IPS DF 6.9 (cell line): ENCODE measurements at places on chromosomes 5 and 9.

- DNase-seq, result no peak
Measured at GRCh38 chr5:81355291-81356251, 38.4 kb downstream of the ACOT12 start.

DNA sequence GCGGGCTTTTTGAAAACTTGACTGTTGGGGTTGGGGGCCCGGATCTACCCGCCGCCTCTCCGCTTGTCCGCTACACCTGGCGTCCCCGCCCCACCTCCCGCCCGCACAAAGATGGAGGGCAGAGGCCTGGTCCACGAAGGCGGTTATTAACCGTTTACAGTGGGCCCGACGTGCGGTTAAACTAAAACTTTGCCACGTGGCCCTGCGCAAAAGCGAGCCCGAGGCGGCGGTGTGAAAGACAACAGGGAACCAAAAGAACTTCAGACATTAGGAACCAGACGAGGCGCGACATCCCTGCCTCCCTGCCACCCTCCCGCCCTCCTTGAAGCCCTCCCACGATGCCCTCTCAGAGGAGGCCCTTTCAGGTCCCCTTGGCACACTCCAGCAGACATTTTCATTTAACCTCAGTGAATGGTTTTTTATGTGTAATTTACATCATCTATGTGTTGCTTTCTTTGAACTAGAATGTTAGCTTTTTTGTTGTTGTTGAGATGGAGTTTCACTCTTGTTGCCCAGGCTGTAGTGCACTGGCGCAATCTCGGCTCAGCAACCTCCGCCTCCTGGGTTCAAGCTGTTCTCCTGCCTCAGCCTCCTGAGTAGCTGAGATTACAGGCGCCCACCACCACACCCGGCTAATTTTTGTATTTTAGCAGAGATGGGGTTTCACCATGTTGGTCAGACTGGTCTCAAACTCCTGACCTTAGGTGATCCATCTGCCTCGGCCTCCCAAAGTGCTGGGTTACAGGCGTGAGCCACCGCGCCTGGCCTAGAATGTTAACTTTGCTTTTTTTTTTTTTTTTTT lies 999 bp upstream of the HNRNPA0 start:
- DNase-seq, result no peak

DNA sequence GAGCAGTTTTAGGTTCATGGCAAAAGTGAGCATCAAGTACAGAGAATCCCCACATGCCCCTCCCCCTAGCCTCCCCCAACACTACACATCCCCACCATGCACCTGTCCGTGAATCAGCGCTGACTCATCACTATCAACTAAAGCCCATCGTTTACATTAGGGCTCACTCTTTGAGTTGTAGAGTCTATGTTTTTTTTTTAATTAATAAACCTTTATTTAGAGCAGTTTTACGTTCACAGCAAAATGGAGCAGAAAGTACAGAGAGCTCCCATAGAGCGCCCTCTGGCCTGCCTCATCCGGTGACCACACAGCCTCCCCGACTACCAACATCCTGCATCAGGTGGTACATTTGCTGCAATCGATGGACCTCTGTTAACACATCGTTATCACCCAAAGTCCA lies 47.9 kb upstream of the UNC5A start:
- DNase-seq, result no peak

DNA sequence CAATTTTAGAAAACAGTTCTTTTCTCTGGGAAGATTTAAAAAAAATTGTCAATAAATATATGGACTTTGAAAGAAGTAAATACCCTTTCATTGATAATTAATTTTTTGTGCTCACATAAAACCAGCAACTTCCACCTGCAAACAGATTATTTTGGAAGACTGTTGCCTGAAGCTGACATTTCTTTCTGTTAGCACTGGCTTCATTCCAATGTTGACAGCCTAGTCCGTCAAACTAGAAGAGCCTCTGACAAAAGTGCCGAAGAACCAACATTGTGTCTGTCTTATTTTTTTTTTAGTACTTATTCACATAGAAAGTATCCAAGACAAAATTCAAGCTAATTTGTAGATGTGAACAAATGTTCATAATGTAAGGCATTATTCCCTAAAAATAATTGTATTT lies 108.6 kb upstream of the TMEM161B start:
- DNase-seq, result no peak

DNA sequence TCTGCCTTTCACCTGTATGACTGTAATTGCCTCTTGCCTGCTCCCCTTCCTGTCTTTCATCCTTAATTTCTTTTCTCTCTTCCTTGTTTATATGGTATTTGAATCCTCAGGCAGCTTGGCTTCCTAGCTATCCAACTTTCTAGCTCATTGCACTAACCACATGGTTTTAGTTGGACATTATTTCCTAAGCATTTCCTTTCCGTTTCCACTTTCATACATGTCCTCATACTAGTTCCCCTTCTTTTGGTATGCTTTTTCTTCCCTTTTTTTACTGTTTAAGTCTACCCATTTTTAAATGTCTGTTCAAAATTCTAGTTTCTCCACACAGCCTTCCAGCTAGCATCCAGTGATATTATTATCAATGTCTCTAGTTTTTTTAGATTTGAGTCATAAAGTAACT lies 6.6 kb downstream of the CWC27 start:
- DNase-seq, result no peak

DNA sequence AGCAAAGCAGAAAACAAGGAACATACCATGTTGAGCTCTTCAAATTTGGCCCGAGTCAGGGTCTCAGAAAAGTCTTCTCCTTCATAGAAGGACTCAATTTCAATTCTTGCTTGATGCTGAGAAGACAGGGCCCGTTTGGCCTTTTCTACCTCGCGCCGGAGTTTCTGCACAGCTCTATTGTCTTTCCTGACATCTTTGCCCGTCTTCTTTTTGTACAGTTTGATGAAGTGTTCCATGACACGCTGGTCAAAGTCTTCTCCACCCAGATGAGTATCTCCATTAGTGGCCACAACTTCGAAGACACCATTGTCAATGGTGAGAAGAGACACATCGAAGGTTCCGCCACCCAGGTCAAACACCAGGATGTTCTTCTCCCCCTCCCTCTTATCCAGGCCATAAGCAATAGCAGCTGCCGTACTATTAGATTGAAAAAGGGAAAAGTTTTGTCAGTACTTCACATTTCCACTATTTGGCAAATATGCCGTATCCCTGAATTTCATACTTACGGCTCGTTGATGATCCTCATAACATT lies 2.2 kb downstream of the HSPA5 start:
- no peak for DNase-seq

- DNase-seq, result no peak
Measured at GRCh38 chr5:130546211-130546610, 618.8 kb downstream of the HINT1 start.

- no peak for DNase-seq
Measured at GRCh38 chr9:83512621-83513020, 25.6 kb downstream of the FRMD3 start.

DNA sequence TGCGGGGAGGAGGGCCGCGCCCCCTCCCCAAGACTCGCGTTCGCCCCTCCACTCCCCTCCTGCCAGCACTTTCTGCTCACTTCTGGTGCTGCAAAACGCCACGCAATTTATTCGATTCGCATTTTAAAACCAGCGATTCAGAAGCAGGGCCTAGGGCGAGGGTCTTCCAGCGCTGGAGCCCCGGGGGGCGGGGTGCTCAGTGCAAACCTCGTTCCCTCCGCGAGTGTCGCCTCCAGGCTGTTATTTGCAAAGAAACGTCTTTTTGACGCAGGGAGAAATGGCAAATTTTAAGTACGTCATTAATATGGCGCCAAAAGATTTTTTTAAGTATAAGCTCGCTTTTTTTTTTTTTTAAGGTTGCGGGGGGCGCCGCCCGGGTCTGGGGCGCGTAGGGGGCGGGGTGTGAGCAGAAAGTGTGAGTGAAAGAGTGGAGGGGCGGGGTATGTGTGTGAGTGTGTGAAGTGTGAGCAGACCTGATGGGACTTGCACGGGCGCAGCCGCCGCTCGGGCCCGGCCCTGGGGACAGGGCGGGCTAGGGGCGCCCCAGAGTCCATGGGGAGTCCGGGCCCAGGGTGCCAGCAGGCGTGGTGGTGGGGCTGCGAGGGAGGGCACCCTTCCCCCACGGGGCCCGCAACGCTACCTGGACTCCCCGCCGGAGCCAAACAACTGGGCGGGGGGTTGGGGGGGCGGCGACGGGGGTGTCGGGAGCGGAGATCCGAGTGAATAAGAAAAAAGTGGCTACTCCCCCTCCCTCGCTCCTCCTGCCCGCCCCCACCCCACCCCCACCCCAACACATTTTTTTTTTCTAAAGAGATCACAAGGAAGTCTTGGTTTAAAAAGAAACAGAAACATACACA lies at the start of gene JADE2:
JADE2 (plus strand) TSS at position 845 of the 857 bp plus-strand sequence. CDS start 10,188 bp downstream, outside the sequence.
- DNase-seq, result no peak

DNA sequence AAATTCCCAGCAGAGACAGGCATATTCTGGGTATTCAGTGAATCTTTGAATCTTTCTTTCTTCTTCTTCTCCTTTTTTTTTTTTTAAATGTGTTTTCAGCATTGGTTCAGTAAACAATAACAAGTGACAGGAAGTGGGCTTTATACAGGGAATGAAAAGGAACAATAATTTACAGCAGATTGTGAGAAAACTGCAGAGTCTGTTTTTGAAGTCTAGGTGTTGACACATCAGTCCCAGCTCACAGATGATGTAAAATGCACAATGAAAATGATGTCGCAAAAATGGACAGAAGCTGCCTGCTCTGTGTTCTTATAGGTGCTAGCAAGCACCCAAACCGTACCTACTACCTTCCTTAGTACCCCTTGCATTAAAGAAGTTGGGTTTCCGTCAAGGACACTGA lies 38.8 kb downstream of the TNC start:
- DNase-seq, result no peak

GRCh38 chr9:126790561-126790960 lies 14.3 kb upstream of the ZBTB43 start:
- no peak for DNase-seq

DNA sequence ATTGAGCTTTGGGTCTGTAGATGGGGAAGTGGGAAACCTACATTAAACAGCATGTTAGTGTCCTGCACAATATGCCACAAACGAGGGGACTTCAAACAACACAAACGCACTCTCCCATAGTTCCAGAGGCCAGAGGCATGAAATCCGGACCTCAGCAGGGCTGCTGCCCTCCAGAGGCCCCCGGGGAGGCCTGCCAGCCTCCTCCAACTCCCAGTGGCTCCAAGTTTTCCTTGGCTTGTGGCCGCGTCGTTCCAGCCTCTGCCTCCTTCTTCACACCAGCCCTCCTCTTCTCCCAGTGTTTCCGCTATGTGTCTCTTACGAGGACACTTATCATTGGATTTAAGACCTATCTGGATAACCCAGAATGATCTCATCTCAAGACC lies 13.3 kb upstream of the COL5A1 start:
- no peak for DNase-seq

- no peak for DNase-seq
Measured at GRCh38 chr5:56492812-56493211, 259.7 kb upstream of the ANKRD55 start.

- no peak for DNase-seq
Measured at GRCh38 chr5:71631070-71631469, 43.9 kb downstream of the MCCC2 start.

DNA sequence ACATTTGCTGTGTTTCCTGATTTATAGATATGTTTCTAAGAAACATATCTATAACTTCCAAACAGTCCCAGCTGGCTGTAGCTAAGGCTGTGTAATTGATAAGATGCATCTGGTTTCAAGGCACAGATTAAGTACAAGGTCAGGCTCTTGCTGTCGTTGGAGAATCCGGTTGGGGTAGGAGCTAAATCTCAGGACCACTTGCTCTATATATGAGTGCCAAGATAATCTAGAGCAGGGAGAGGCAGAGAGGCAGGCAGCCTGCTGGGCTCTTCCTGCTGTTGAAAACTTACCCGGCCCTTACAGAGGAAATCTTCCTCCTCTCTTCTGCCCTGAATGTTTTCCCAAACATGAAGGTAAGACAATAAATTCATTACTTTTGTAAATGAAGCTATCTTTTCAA lies at the start of gene C7:
C7 (plus strand) TSS at position 234 of the 400 bp plus-strand sequence; CDS start at position 348, 114 bp downstream.
- no peak for DNase-seq

DNA sequence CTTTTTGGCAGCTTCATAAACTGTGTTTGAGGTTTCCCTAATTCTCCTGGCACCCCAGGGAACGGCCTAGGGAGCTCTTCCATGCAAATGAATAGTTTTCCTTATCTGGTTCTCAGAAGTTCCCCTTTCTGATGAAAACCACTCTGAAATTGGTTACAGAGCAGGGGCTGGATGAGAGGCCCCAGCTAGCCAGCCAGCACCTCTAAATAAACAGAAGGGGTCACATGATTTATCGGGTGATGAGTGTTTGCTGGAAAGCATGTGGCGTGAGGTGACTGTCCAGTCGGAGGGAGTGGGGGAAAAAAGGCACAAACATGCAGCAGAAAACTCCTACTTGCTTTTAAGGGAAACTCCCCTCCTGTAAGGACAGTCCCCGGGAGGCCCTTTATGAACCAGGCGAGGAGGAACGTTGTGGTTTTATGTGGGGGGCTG lies 261.2 kb upstream of the ANKRD55 start:
- DNase-seq, result no peak

DNA sequence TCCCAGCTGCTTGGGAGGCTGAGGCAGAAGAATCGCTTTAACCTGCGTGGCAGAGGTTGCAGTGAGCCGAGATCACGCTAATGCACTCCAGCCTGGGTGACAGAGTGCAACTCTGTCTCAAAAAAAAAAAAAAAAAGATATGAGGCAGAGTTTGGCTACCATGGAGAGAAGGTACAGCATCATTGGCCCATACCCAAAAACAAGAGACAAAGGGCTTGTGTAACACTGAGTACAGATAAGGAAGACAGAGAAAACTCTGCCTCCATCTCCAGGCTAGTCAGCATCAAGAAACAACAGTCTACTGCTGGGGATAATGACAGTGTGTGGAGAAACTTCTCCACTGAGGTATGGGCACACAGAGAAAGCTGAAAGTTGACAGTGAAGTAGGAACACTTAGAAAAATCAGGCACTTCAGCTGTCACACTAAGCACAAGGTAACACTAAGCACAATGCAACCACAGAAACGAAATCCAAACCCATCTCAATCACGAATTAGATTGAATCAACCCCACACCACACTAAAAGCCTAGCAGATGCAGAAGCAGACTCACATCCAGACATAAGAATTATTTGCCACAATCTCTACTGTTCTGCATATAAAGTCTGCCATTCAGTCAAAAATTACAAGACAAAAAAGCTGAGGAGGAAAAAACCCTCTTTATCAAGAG lies 10.5 kb downstream of the PJA2 start:
- DNase-seq, result no peak

GRCh38 chr9:13431222-13431536 lies 151.7 kb upstream of the MPDZ start:
- DNase-seq, result no peak

GRCh38 chr5:167511-167910 lies 23.8 kb upstream of the LRRC14B start:
- DNase-seq, result no peak

- DNase-seq, result no peak
Measured at GRCh38 chr5:143454936-143455516, 51.5 kb upstream of the NR3C1 start.

DNA sequence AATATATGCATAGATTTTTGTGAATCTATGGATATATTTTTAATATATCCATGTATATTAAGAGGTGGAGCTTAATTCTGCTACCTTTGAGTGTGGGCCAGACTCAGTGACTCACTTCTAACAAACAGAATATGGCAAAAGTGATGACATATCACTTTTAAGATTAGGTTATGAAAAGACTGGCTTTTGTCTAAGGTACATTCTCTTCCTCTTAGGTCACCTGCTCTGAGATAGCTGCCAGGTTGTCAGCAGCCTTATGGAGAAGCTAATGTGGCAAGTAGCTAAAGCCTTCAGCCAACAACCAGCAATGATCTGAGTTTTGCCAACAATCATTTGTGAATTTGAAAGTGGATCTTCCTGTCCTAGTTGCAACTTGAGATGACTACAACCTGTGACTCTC lies 83.8 kb downstream of the ANKRD31 start:
- no peak for DNase-seq
